GOT3 (cell line): ENCODE measurements at places on chromosomes 7 and 10.
A peak's percentile ranks its signal among the peaks of the same experiment; 100 is the strongest.

DNA sequence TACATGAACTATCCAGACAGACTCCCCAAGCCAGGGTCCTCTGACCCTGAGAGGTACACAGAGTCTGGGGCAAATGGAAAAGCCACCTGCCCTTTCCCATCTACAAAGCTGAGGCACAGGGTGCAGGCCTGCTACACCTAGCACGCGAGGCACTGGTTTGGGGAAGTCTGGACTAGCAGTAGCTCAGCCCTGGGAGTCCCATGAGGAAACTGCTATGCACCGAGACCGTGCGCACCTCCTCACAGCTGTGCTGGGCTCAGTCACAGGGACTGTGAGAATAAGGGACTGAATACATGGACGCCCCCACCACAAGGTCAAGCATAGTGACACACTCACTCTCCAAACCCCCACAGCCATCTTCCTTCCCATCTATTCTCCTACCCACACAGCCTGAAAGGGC is 8.2 kb downstream of the MAT1A start:
- no peak for DNase-seq

DNA sequence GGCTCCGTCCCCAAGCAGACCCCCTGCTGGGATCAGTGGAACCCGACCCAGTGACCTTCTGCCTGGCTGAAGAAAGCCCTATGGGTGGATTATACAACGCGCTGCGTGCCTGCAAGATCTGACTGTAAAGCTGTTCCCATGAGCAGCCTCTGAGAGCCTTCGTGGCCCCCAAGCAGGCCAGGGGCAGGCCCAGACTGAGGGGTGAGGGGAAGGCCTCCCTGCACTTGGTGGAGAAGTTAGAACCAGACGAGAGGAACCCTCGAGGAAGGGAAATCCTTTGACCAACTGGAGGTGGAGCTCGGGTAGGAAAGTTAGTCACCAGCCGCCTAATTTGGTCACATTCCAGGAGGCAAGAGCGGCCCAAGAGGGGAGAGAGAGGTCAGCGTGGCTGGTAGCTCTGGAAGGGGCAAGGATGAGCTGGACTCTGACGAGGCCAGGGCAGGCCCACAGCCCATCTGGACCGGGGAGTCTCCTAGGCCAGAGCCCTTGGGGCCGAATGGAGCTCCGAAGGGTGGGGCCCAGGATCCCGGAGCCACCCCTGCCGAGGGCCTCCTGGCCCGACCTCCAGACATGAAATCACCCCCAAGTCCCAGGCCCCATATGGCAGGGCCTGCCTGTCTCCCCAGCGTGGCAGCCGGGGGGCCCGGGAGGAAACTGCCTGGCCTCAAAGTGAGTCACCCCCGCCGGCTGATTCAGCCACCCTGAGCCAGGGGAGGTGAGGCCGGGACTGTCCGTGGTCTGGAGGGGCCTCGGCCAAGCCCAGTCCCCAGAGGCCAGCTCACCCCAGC is 23.3 kb upstream of the PDGFA start:
- DNase-seq = peak; percentile 96

DNA sequence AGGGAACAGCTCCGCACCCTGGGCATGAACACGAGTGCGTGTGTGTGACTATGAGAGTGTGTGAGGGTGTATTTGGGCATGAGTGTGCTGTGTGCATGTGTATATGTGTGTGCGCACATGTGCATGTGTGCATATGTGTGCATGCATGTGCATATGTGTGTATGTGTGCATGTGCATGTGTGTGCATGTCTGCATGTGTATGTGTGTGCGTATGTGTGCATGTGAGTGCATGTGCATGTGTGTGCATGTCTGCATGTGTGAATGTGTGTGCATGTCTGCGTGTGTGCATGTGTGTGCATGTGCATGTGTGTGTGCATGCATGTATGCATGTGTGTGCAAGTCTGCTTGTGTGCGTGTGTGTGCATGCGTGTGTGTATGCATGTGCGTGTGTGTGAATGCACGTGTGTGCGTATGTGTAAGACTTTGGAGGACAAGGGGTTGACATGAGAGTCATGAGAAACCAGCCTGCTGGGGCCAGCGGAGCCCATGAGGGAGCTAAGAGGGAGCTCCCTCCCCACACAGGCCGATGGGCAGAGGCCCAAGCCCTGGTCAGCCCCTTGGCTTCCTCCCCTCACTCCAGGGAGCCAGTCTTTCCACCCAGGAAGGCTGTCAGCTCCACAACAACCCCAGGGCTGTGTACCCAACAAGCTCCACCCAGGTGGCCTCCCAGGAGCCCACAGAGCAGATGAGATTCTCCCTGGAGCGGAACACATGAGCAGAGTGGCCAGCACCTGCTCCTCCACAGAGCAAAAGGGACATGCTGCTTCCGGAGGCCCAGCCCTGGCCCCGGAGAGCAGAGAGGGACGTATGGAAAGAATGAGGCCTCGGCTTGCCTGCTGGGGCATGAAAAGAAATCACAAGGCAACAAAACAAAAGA is 142.5 kb upstream of the PPP2R2D start:
- DNase-seq = no peak

DNA sequence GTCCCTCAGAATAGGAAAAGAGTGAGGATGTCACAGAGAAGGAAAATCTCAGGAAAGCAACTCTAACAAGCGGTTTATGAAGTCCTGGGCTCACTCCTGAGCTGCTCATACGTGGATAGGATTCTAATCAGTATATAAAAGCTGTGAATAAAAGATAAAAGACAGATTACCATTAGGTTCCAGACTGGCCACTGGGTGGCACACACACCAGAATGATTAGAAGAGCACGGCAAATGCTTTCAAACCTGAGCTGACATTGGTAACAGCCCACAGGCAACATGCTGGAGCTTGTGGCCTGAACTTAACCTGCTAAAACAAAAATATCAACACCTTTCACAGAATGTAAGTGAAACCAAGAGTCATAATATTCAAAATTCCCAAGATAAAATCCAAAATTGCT is 370.8 kb downstream of the GRID1 start:
- DNase-seq = no peak

- DNase-seq = no peak
Observed at GRCh38 chr7:57202274-57202673, 70.0 kb upstream of the ZNF479 start.

- no peak for DNase-seq
Observed at GRCh38 chr10:133088956-133089800, 1.5 kb downstream of the ADGRA1 start.

DNA sequence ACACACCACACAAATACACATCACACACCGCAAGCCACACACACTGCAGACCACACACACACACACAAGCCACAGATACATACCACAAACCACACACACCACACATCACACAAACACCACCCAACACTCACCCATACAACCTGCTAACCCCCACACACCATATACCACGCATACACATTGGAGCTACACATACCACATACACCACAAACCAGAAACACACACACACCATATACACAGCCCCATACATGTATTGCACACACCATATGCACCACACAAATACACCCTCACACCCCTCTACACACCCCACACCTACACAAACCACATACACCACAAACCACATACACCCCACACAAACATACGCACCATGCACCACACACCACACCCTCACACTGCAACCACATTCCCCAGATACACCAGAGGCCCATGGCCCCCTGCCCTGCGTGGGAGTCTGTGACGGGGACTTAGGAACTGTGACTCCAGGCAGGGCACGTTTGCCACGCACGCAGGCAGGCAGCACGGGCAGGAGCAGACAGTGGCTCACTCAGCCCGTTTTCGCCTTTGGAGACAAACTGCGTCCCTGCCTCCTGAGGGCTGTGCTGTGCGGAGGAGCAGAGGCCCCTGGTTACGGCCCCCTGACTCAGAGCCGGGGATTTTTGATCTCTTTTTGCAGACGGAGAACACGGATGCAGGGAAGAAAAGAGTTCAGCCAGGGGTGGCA is 52.6 kb downstream of the TMEM209 start:
- no peak for DNase-seq

DNA sequence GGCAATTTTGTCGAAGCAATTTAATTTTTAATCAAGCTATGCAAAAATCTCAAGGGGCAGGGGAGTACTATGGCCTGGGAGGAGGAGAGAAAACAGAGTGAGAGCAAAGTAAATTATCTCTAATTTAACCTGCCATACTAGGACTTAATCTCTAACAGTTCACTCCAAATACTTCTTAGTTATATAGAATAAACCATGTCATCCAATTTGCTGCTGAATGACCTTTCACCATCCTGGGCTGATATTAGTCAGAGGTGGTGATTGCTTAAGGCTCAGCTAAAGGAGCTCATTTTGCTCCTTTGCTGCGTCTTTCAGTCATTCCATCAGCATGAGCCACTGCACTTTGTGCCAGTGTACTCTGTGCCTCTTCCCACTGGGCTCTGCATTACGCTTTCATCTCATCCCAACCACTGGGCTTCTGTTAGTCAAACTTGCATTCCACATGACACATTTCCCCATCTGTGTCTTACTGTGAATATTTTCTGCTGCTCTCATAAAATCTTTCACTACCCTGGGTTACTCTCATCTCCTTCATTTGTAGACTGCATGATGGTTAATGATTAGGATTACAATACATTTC is 84.3 kb downstream of the CD36 start:
- DNase-seq = peak; percentile 58

GRCh38 chr7:157337316-157338149 is 729 bp downstream of the DNAJB6 start:
- peak; percentile 46 for DNase-seq

GRCh38 chr10:73506491-73506890 is 10.7 kb upstream of the PPP3CB start:
- DNase-seq = no peak
